ENCODE measurements at places on chromosomes 13 and 19.
A peak's percentile ranks its signal among the peaks of the same experiment; 100 is the strongest.

DNA sequence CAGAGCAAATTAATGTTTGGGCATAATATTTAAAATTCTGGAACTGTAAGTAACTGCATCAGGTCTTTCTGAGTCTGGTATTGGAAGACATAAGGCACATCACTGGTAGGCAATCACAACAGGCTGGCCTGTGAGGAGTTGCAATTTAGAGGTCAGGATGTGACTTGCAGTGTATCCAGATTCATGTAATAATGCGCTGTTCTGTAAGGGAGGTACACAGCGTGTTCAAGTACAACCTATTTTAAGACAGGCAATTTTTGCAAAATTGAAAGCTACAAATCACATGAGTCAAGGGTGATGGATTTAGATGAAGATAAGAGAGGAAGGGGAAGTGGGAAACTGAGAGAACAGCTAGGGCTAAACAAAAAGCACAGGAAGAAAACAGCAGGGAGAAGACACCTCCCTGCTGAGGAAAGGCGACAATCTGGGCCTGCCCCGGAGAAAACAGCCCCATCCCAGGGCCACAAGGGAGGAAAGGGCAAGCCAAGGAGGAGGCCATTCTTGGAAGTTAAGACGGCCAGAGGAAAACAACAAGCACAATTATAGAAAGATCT, 138.1 kb downstream of the LACC1 start:
- no peak for DNase-seq

DNA sequence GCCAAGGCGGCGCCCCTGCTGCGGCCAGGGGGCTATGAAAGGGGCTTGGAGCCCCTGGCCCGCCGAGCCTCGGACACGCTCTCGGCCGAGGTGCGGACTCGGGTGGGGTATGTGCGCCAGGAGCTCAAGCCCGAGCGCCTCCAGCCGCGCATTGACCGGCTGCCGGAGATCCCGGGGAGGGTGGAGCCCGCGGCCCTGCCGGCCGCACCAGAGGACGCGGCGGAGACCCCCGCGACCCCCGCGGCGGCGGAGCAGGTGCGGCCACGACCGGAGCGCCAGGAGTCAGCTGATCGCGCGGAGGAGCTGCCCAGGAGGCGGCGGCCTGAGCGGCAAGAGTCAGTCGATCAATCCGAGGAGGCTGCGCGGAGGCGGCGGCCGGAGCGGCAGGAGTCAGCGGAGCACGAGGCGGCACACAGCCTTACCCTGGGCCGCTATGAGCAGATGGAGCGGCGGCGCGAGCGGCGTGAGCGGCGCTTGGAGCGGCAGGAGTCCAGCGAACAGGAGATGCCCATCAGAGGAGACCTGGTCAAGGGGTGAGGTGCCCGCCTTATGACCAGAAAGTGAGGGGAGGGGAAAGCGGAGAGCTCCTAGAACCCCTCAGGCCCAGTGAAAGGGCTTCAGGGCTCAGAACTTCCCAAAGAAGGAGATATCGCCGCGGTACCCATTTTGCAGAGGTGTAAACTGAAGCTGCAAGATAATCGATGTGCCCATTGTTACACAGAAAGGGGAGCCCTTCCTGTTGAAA, 8.8 kb upstream of the SHKBP1 start:
- no peak for DNase-seq

- DNase-seq = no peak
These were observed 10.0 kb downstream of the SYMPK start for GRCh38 chr19:45852983-45853382.

GRCh38 chr19:10523135-10523636, 5.9 kb upstream of the S1PR5 start:
- DNase-seq = no peak

DNA sequence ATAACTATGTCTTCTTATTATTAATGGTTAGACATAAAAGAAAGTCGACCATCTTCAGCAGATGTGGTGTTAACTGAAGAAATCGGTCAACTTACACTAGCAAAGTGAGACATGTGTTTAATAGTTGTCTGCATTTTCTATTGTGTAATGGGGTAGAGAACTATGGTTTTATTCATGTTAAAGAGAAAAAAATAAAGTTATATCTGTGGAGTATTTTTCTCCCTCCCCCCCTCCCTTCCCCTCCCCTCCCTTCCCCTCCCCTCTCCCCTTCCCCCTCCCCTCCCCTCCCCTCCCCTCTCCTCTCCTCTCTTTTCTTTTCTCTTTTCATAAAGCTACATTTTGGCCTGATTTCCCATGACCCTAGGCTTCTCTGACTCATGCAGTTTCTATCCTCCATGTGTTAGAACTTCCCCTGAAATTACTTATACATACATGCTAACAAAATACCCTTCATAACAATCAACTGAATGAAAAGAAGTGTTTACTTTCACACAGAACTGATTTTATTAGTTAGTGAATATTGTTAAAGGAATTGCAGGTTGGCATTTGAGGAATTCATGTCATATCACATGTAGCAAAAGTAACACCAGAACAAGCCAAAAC, 1431.0 kb upstream of the ATXN8OS start:
- no peak for DNase-seq

- no peak for DNase-seq
These were observed 4.2 kb downstream of the PTGIR start for GRCh38 chr19:46620716-46621115.

- no peak for DNase-seq
These were observed 124.6 kb downstream of the FGF14 start for GRCh38 chr13:102277286-102277685.

GRCh38 chr13:26186118-26186870, 35.8 kb downstream of the RNF6 start:
- peak; percentile 85 for DNase-seq

- no peak for DNase-seq
These were observed 3.0 kb upstream of the GRAMD1A start for GRCh38 chr19:34997071-34997617.

DNA sequence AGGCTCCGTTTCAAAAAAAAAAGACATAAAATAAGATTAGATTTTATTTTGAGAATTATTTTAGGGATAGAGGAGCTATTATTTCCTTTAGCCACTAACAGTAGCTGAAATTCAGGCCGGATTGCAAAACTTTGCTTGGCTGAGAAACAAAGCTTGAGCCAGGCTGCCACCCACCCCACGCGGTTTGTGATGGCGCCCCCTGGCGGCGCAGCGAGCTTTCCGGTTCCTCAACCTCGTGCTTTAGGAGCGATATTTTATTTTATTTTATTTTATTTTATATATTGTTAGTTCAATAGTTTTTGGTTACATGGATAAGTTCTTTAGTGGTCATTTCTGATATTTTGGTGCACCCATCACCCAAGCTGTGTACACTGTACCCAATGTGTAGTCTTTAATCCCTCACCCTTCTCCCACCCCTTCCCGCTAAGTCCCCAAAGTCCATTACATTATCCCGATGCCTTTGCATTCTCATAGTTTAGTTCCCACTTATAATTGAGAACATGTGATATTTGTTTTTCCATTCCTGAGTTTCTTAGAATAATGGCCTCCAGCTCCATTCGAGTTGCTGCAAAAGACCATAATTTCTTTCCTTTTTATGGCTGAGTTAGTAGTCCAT, 19.8 kb upstream of the CEACAM4 start:
- DNase-seq = no peak

DNA sequence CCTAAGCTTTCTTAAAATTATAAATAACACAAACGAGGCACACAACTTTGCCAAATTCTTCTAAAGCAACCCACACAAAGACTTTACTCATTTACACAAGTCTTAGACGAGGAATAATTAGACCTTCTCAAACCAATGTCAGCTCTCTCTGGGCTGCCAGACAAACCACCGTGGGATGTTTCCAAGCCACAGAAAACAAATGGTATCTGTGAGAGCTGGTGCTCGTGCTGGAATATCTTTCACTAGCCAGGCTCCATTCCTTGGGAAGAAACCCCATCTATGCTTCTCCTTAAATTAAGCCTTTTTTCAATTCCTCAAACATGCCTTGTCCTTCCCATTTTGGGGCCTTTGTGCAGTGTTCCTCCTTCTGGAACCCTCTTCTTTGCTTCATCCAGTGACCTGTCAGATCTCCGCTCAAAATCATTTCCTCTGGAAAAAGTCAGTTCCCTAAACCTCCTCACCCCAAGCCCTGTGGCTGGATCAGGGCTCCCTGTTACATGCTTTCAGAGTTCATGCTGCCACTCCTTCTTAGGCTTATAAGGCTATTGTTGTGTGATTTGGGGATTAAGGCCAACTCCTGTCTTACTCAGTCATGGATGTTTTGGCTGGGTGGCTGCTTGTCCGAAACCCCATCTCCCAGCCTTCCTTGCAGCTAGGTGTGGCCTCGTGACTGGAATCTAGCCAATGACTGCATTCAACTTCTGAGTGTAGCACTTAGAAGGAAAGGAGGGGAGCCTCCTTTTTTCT, 64.2 kb upstream of the GTF2F2 start:
- DNase-seq = no peak

GRCh38 chr13:107220245-107220644, 652.3 kb upstream of the ARGLU1 start:
- DNase-seq = no peak

DNA sequence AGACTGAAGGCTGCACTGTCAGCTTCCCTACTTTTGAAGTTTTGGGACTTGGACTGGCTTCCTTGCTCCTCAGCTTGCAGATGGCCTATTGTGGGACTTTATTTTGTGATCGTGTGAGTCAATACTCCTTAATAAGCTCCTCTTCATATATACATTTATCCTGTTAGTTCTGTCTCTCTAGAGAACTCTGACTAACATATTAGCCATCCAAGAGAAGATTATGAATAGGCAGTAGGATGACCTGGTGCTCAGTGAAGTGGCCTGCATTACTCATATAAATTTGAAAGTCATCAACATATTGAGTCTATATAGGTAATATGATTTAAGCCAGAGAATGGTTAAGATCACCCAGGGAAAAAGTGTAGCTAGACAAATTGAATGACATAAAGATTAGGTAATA, 136.3 kb upstream of the UFM1 start:
- no peak for DNase-seq

DNA sequence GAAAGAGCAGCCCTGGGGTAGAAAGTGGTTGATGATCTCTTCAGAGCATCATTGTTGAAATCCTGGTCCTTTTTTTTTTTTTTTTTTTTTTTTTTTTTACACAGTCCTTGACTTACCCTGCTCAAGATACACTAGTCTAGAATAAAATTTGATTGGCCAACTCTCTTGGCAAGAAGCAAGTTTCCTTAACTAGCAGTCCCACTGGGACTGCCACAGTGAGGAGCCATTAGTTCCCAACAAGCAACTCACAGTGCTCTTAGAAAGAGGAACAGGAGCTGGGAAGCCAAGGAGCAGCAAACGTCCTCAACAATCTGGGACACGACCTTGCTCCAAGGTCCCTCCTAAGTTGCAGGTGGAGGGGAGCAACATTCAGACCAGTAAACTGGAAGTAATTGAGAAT, 47.9 kb upstream of the INTS6 start:
- no peak for DNase-seq

- no peak for DNase-seq
These were observed at the start of gene C19orf38 for GRCh38 chr19:10848230-10848856. TSS of gene C19orf38 (plus strand) at chr19:10848415. CDS start at chr19:10848509, 94 bp downstream.

GRCh38 chr19:35316560-35316959, 12.4 kb upstream of the CD22 start:
- DNase-seq = no peak

DNA sequence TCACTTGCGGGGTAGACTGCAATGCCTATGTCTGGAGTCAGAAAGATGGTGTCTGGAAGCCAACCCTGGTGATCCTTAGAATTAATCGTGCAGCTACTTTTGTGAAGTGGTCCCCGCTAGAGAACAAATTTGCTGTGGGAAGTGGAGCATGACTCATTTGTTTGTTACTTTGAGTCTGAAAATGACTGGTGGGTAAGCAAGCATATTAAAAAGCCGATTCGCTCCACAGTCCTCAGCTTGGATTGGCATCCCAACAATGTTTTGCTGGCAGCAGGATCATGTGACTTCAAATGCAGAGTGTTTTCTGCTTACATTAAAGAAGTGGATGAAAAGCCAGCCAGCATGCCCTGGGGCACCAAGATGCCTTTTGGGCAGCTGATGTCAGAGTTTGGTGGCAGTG, 9.5 kb upstream of the ERVV-1 start:
- DNase-seq = no peak

GRCh38 chr19:6970021-6970420, 51.2 kb downstream of the MBD3L2B start:
- peak; percentile 41 for DNase-seq

GRCh38 chr13:106337096-106337850, 198.2 kb downstream of the EFNB2 start:
- no peak for DNase-seq

GRCh38 chr13:18996627-18997051, 185.0 kb downstream of the TUBA3C start:
- no peak for DNase-seq

DNA sequence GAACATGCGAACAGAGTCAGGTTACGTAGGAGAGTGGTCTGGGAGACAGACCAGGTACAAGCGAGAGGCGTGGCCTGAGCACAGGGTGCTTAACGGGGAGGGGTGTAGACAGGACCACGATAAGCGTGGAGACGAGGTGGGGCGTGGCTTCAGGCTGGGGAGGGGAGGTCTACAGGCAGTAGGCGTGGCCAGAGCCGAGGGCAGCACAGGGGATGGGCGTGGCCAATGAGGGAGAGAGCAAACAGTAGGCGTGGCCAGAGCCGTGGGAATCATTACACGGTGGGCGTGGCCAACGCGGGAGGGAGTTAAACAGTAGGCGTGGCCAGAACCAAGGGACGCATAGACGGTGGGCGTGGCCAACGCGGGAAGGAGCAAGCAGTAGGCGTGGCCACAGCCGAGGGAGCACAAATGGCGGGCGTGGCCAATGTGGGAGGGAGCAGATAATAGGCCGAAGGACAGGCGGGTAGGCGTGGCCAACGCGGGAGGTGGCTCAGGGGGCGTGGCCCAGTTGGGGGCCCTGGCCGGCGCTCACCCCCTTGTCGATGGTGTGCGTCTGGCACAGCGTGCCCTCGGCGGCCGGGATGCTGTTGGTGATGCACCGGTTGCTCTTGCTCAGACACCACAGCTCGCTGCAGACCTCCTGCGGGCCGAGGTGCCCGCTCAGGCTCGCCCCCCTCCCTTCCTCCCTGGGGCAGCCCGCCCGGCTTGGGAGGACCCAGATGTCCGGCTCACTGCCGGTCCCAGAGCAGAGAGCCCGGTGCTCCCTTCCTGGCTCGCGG, 15.2 kb upstream of the MYO1F start:
- DNase-seq = no peak

GRCh38 chr19:49335071-49335783, at the start of gene CD37:
TSS of gene CD37 (plus strand) at chr19:49335406. CDS start at chr19:49335541, 135 bp downstream.
- no peak for DNase-seq

- DNase-seq = no peak
These were observed 33.8 kb downstream of the COL4A2 start for GRCh38 chr13:110340812-110341444.

GRCh38 chr19:3202346-3202745, 16.6 kb downstream of the NCLN start:
- no peak for DNase-seq

DNA sequence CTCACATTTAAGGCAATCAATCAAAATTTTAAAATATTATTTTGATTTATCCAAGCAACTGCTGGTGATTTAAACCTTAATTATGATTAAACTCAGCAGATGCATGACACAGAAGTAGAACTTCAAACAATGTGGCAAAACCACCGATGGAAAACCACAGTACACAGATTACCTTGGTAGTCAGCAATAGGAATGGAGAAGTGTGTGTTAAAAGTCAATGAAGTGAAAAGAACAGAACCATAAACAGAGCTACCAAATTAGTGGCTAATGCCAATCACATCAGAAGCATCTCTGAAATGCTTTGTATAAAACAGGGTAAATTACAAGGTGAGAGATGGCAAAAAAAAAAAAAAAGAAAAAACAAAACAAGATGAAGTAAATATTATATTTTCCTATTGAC, 31.2 kb downstream of the KATNAL1 start:
- DNase-seq = no peak

GRCh38 chr13:32255724-32256109, 59.4 kb downstream of the ZAR1L start:
- no peak for DNase-seq

- DNase-seq = no peak
These were observed 117.6 kb upstream of the SPRY2 start for GRCh38 chr13:80458543-80458942.
